Stimulated activated CD4-positive, alpha-beta T cell treated with anti-CD3 and anti-CD28 coated beads, TNF-alpha, amount 100 ng/mL, for 4 hours (primary cell): ENCODE measurements at places on chromosomes 7 and 10.

GRCh38 chr7:71191771-71192170, 59.8 kb downstream of the GALNT17 start:
- DNase-seq: no peak

DNA sequence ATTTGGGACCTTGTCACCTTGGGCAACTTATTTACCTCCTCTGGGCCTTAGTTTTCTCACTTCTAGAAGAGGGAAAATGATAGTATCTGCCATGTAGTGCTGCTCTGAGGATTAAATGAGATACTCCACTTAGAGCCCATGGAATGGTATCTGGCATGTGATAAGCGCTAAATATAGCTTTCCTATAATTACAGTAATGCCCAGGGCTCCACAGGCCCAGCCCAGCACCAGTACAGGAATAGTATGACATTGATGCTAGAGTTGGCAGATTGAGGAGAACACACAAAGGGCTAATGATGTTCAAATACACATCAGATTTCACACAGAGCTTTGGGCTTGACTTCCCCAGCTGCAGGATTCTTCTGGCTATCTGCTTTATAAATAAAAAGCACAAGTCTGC, 34.9 kb downstream of the FAS start:
- no peak for DNase-seq

DNA sequence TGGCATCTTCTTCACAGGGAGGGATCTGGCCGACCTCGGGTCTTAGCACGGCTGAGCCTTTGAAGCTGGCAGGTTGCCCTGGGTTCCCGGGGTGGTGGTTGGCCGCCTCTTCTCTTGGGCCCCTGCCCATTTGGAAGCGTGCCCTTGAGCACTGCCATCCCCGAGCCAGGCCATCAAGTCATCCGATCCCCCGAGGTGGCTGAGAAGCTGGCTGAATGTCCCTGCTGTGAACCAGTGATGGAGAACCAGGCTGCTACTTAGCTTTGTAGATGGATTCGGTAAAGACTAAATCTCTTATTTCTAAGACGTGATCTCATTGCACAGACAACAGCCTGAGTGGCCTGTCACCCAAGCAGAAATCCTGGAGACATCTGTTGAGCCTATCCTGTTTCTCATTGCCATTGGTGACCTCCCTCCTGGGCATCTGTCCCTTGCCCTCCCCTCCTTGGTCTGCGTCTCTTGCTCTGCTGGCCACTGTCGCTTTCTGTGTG, 74.3 kb downstream of the GRK5 start:
- DNase-seq: no peak

- no peak for DNase-seq
Measured at GRCh38 chr7:101243646-101244374, 1.1 kb downstream of the FIS1 start.

GRCh38 chr7:6012355-6013104, 3.5 kb downstream of the AIMP2 start:
- DNase-seq: no peak

DNA sequence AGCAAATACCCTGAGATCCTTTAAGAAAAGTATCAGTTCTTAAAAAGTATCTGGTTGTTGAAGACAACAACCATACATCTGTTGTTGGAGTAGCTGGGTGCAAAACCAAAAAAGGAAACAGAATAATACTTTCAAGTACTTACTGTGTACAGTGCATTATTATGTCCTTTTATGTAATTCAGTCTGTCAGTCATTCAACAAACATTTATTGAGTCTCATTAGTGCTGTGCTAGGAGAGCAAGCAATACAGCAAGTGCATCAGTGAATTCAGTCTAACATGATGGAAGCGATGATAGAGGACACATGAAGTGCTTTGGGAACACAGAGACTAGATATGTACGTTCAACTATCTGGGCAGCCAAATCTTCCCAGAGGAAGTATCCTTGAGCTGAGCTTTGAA, 37.4 kb upstream of the KIF5B start:
- no peak for DNase-seq

- DNase-seq: no peak
Measured at GRCh38 chr10:71252220-71252619, 39.9 kb downstream of the UNC5B start.

- no peak for DNase-seq
Measured at GRCh38 chr7:5404421-5404826, 19.2 kb downstream of the TNRC18 start.
